Activated gamma-delta T cell (primary cell): ENCODE measurements at places on chromosomes 2 and 18.

DNA sequence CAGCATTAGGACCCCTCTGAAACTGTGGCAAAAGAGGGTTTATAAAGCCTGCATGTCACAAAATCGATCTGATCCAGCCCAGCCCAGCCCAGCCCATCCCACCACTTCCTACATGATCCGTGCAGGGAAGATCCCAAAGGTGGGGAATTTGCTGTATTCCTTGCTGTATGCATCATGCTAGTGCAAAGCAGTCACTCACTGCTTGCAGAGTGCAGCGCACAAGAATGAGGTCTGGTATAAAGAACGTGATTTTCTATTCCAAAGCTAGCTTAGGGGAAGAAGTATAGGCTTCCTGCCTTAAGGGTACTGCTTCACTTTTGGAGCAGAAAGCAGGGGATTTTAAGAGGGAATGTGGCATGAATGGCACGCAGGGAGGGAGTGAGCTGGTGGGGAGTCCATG lies 18.9 kb upstream of the SERPINB11 start:
- no peak for DNase-seq

GRCh38 chr2:108449410-108450130 lies 564 bp downstream of the GCC2 start:
- DNase-seq = no peak

DNA sequence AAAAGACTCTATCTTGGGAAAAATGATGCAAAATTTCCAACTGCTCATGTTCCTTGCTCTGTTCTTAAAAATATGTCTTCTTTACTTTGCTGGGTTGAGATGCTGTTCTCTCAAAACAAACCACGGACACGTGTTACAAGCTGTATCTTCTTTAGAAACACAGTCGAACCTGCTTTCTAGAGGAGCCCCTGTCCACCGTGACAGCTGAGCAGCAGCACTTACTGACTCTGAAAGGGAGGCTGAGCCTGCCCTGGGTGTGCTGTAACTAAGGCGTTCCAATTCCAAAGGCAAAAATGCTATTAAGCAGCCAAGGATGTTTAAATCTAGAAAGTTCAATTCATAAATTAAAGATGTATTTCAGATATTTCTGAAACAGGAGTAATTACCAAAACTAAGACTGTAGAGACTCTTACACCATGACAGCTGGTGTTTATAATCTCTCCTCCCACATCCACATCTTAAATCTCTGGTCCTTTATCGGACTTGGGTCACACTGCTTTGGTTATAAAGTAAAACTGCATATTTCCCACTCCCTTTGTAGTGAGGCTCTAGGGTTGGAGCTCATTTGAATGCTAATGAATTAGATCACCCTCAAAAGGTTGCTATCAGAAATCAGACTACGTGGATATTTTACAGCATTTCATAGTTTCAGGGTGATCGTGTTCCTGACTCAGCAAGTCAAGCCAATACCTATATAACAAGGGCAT lies 281.2 kb upstream of the LYPD1 start:
- no peak for DNase-seq

DNA sequence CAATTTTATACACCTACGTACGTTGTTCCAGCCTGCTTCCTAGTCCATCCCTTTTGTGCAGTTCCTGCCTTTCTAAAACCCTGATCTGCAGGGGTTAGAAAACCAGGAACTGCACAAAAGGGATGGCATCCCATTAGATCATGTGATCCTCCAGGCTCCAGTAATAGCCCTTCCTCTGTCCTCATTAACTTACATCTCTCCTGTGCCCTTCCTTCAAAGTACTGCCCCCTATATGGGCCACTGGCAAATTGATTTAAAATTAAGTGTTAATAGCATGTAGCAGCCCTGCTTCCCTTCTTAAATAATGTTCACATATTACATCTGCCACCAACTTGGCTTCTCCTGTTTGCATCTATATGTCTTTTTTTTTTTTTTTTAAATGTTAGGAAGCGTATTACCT lies 61.3 kb upstream of the NXPH2 start:
- no peak for DNase-seq

- DNase-seq = no peak
These were observed 510.6 kb downstream of the SOX11 start for GRCh38 chr2:6202756-6203155.

DNA sequence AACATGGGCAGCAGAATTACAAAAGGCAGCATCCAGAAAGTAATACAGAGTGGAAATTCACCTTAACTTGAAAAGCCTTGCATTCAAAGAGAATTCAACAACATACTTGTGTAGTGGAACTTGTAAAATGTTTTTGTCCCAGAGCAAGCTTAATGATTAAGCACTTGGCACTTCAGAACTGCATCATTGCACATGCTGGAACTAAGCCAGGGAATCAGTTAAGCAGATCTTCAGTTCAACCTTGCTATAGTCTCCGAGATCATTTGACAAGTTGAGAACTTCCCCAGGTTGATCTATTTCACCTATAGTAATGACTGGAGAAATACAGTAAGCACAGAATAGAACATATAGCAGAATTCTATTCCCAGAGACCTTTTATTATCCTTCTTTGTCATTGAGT lies 1337.2 kb upstream of the NXPH2 start:
- no peak for DNase-seq

GRCh38 chr2:108565778-108566375 lies 31.6 kb downstream of the LIMS1 start:
- no peak for DNase-seq

DNA sequence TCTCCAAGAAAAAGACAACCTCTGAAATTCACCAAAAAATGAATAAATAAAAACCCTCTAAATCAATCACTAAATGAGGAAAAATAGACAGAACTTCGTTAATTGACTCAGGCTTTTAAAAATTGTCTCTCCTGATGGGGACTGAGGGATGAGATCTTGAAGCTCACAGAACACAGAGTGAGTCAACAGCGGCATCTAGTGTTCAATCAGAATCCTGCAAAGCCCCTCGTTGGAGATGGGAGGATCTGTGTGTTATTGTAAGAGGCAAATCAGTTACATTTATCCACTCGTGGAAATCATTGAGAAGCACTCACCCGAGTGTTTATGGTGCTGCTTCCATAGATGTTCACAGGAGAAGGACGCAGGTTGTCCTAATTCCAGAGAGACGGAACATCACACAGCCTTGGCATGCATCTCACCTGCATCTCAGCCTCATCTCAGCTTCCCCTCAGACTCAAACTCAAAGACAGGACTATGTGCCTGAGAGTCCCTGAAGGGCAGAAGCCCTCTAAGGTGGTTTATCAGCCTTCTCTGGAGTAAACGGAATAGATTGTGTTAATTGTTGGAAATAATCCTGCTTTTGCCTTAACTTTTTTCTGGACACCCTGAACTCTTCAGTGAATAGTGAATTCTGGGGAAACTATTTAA lies 82.0 kb downstream of the MREG start:
- DNase-seq = no peak

- no peak for DNase-seq
These were observed 157.9 kb downstream of the ANKRD44 start for GRCh38 chr2:197152451-197153228.

DNA sequence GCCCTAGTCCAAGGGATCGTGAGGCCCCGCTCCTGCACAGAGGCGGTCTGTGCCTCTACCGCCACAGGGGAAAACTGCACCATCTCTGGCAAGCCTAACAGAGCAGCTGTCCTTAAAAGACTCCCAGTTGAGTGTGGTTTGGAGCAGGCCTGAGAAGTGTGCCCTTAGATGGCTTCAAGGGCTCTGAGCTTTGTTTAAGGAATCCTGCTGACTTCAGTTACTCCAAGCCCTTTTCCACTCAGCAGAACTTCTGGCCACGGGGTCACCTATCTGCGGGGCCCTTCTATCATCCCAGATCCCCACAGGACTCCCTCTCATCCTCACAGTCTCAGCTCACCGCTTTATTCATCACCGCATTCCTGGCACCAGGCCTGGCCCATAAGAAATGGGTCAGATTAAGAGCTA lies 131.5 kb downstream of the CCDC74A start:
- no peak for DNase-seq

DNA sequence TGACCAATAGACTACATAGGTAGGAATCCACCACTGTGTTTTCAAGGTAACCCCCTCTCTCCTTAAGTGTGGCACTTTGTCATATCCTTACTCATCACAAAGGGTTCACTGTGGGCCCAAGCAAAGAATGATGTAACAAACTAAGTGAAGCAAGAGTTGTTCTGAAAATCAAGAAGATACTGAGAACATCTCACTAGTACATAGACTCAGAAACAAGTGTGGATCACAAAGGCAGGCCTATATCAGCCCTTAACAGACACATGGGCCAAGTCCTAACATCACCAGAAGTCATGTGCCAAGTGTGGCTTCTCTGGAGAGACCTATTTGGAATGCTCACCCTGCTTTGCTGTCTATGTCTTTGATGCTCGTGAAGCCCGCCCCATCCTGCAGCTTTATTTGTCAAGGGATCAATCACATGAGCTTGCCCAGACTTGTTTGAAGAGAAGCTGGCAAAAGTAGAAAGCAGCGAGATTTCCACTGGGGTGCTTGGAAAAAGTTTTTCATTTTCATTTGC lies 131.2 kb upstream of the TTC39C start:
- DNase-seq = no peak

GRCh38 chr2:10915236-10915635 lies 3.5 kb downstream of the KCNF1 start:
- no peak for DNase-seq

GRCh38 chr18:71022389-71022788 lies 733.5 kb downstream of the SOCS6 start:
- DNase-seq = no peak

DNA sequence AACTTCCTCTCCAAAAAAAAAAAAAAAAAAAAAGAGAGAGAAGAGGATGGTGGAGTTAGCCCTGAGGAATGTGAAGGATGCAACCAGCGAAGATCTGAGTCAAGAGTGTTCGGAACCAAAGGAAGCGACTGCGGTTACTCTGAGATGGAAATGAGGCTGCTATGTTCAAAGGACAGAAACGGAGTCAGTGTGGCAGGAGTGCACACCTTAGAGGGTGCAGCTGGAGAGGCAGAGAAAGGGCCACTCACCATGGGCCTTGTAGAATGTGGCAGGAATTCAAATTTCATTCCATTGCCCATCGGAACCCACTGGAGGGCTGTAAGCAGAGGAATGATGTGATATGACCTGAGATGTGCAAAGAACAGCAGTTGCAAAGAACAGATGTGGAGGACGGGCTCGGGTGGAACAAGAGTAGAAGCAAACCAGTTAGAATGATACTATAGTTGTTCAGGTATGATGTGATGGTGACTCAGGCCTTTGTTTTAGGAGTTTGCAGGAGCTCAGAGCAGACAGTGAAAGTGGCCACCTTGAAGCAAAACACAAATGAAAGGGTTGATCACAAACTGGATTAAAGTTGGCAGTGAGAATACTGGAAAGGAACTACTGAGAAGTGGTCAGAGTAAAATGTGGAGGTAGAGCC lies 22.6 kb downstream of the ITGA6 start:
- DNase-seq = no peak

- no peak for DNase-seq
These were observed 28.2 kb downstream of the DTNA start for GRCh38 chr18:34738175-34738894.

GRCh38 chr2:59389240-59389639 lies 1148.1 kb upstream of the FANCL start:
- DNase-seq = no peak

DNA sequence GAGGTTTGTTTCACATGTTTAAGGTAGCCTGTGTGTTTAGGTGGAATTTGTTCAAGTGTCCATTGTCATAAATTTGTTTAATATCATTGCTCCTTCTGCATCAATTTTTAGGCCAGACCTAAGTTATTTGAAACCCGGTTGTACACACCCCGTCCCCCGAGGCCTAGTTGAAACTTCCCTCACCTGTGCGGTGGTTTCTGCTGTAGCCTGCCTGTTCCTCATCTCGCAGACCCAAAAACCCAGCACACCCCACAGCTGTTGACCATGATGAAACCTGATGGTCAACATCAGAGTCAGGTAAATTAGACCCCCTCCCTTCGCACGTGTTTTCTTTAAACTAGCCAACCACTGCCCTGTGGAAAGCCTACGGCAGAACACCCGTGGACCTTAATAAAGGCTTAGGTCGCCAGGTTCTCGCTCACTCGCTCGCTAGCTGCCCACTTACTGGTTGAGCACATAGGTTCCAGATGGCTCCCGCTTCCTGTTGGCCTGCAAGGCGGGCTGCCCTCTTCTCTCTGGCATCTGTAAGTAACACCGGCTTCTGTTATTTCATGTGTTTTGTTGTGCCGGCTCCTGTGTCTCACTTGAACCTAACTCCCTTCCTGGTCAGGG lies 64.4 kb downstream of the EML6 start:
- DNase-seq = no peak
